ENCODE measurements at places on chromosomes 1 and 21.

DNA sequence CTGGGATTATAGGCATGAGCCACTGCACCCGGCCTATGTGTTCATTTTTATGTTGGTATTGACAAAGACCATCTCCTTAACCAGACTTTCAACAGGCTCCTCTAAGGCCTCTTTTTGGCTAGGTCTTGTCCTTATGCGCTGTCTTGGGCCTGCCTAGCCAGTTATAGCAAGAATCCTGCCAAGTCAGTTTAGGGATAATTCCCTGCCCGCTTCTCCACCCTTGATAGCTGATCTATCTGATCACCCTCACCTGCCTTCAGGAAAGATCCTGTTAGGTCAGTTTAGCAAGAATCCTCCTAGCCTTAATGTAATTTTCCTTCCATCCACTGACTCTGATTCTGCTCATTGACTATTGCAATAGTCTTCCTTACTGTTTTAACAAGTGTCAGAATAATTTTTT, 2.4 kb upstream of the B4GALT3 start:
- no peak for DNase-seq

DNA sequence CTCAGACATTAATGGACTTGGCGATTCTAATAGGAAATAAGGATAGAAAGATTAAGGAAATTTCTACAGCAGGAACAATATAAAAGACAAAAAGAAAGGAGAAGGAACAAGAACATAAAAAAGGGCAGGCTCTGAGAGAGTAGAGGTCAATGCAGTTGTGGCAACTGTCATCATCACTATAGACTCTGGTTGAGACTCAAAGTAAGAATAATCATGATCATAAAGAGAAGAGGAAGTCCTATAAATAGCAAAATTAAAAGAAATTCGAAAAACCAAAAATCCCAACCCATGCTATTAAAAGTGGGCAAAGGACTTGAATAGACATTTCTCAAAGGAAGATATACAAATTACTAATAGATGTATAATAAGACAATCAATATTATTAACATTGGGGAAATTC, 14.4 kb upstream of the XCL1 start:
- no peak for DNase-seq

GRCh38 chr1:158035014-158035413, 41.6 kb downstream of the KIRREL1 start:
- DNase-seq, result no peak

DNA sequence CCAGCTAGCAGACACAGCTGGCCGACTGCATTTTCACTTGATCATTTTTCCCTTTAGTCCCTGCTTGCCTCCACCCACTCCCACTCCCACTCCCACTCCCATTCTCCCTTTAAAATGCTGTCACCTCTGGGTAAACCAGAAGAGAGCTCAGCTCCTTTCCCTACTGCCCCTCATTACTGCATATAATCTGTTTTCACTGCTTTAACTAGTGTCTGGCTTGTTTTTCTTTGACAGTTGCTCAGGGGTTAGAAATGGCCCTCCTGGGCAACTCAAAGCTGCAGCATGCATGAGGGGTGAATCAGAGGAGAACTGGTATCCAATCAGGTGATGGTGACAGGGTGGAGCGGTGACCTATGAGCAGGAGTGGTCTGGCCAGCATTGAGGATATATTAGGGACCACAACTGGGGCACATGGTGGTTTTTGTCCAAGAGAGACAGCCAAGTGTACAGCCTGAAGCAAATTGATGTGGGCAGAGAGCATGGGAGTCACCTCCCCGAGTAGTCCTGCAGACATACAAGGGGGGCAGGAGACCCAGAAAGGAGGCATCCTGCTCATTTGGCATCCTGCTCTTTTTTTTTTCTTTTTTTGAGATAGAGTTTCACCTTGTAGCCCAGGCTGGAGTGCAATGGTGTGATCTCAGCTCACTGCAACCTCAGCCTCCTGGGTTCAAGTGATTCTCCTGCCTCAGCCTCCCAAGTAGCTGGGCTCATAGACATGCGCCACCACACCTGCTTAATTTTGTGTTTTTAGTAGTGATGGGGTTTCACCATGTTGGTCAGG, 42.6 kb upstream of the SRSF10 start:
- peak; percentile 78 for DNase-seq

DNA sequence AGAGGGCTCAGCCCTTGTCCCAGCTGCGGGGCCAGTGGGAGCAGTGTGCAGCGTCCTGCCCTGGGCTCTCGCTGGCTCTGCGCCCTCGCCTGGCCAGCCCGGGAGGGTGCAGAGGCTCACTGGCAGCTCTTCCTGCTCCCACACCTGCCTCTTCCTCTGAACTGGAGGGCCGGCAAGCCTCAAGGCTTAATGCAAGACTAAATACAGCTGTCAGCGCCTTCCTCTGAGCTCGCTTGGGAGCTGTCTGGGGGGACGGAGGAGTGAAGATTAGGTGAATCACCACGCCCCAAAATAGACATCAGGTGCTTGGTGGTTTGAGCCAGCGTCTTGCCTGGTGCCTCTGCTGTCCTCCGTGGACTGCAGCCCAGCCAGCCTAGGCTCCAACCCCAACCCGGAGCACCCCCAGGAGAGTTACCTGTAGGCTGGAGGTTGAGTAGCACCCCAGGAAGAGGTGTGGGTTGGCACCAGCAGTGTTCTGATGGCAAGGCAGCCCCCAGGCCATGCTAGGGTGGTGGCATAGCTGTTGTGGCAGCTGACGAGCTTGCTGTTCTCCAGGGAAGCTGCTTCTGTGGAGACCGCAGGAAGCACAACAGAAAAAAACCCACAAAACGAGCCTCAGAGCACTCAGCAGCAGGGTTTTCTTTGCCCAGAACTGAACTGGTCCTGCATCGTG, 36.9 kb downstream of the UMODL1 start:
- DNase-seq, result peak; percentile 56

- no peak for DNase-seq
These were observed 6.3 kb downstream of the HAPLN2 start for GRCh38 chr1:156625436-156626078.

All from fibroblast of upper back skin (primary cell).